ENCODE measurements at places on chromosomes 5 and 9.

GRCh38 chr9:119053070-119053469, 316.2 kb downstream of the BRINP1 start:
- DNase-seq: no peak

GRCh38 chr5:113162208-113162607, 185.6 kb downstream of the DCP2 start:
- no peak for DNase-seq

GRCh38 chr9:124496463-124496862, 10.7 kb downstream of the NR5A1 start:
- no peak for DNase-seq

- DNase-seq: no peak
Observed at GRCh38 chr5:133977161-133977787, 8.8 kb upstream of the C5orf15 start.

GRCh38 chr5:53871050-53871449, 310.6 kb downstream of the NDUFS4 start:
- DNase-seq: no peak

DNA sequence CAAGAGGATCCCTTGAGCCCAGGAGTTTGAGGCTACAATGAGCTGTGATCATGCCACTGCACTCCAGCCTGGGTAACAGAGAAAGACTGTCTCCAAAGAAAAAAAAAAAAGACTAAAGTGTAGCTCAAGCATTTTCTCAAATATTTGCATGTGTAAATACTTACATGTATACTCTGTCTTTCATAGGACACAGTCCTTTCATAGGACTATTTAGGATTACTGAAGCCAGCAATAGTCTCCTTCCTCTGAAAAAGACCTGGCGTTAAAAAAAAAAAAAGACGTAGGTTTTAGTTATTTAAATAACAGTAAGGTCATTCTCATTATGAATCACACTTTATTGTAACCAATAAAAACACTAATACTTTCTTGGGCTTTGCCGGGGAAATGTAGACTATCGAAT, 29.9 kb downstream of the HSDL2 start:
- no peak for DNase-seq

DNA sequence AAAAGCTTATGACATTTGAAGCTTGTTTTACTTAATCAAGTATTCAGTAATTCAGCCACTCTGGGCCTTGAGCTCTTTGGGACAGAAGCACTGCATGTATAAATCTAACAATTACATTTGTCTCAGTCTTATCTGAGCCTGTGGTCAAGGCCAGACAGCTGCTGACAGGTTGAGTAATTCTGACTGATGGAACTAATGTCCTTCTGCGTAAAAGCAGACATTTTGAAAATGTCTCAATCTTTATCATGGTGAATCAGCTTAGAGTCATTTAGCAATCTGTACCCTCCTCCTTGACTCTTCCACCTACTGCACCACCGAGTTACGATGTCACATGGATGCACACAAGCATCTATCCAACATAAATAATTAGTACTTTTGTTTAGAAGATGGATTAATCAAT, 400.0 kb downstream of the ARRDC3 start:
- no peak for DNase-seq
